ENCODE measurements at places on chromosomes 16 and 17. TPM values are rescaled to one million over a fixed set of nuclear protein-coding genes. Genes with fewer than 3 reads are reported as not detected.

Gene HSD17B1
- total RNA-seq = 1.1 TPM

Gene ZNF423
- 1.2 TPM for total RNA-seq

Gene IKZF3
- 0.22 TPM for total RNA-seq

Gene TP53TG3C
- not detected for total RNA-seq

Gene SMTNL2
- total RNA-seq = 0.12 TPM

Gene SLC5A10
- total RNA-seq = 0.07 TPM

Gene PIPOX
- total RNA-seq = 322 TPM

Gene PTGES3L
- total RNA-seq = not detected

Gene IL4R
- 81.0 TPM for total RNA-seq

Gene CACNG1
- not detected for total RNA-seq

Gene DNAJA3
- 47.6 TPM for total RNA-seq

Gene KRTAP4-3
- total RNA-seq = not detected

Gene MKS1
- total RNA-seq = 9.2 TPM

Gene SLC46A1
- 22.1 TPM for total RNA-seq

Gene MPP3
- 1.3 TPM for total RNA-seq

Gene CD300C
- 1.00 TPM for total RNA-seq

Gene TMC5
- 0.86 TPM for total RNA-seq

Gene HS3ST3A1
- 5.4 TPM for total RNA-seq

Gene PKMYT1
- 1.2 TPM for total RNA-seq

Gene AP1G1
- 53.8 TPM for total RNA-seq

Gene CCDC40
- 2.0 TPM for total RNA-seq

Gene ESRP2
- total RNA-seq = 68.7 TPM

Gene CFAP20
- 29.0 TPM for total RNA-seq

Gene TBC1D3C
- not detected for total RNA-seq

Gene DCAKD
- total RNA-seq = 18.2 TPM

Gene NOS2
- not detected for total RNA-seq

Gene ZSCAN10
- not detected for total RNA-seq

Gene KRT32
- not detected for total RNA-seq

Gene ADAMTS18
- total RNA-seq = not detected

Gene CETP
- total RNA-seq = 11.8 TPM

Gene SMIM5
- 0.26 TPM for total RNA-seq

Gene KIF2B
- not detected for total RNA-seq

Gene TOP2A
- 2.3 TPM for total RNA-seq

Gene OTOP3
- total RNA-seq = not detected

Gene LRRC37B
- 3.5 TPM for total RNA-seq

Gene B4GALNT2
- total RNA-seq = not detected
